ENCODE measurements at places on chromosomes 2 and 18.
A peak's percentile ranks its signal among the peaks of the same experiment; 100 is the strongest.

GRCh38 chr2:125070726-125071505 is 1045.8 kb downstream of the CNTNAP5 start:
- no peak for DNase-seq

GRCh38 chr2:20171445-20171977 is 53.4 kb downstream of the SDC1 start:
- no peak for DNase-seq

- DNase-seq, result no peak
Observed at GRCh38 chr2:68663371-68664156, 20.2 kb downstream of the PROKR1 start.

GRCh38 chr2:38474021-38474456 is 97.0 kb upstream of the ATL2 start:
- DNase-seq, result no peak

GRCh38 chr18:4224031-4224704 is 230.9 kb downstream of the DLGAP1 start:
- no peak for DNase-seq

DNA sequence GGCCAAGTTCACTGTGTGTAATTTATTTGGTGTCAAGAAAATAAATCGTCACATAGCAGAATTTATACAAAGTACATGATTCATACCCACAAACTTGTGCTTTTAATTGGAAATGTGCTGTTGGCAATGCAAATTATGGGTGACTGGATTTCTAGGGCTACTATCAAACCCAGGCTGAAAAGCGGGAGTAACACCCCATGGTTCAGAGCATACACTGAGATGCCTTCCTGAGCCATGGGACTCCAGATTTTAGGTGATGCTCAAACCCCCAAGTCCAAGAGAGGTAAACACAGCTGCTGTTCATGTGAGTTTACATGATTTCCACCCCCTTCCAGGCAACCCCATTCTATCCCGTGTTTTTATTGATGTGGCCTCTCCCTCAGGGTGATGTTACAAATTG is 565.9 kb upstream of the ID2 start:
- no peak for DNase-seq

DNA sequence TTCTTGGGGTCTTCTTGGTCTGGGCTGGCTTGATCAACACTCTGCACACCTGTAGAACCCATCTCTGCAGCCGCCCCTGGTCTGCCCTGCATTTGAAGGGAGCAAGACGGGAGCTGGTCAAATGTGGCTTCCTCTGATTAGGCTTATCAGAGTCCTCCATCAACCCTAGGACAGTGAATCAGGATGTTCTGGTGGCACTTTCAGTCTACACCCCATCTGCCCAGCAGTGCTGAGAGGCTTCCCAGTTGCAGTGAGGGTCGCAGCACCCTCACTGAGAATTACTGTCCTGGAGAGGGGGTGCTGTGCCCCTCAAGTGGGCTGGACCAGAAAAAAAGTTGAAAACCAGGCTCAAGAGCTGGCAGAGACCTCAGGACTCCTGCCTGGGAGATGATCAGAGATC is 152.9 kb downstream of the DYSF start:
- DNase-seq, result no peak

DNA sequence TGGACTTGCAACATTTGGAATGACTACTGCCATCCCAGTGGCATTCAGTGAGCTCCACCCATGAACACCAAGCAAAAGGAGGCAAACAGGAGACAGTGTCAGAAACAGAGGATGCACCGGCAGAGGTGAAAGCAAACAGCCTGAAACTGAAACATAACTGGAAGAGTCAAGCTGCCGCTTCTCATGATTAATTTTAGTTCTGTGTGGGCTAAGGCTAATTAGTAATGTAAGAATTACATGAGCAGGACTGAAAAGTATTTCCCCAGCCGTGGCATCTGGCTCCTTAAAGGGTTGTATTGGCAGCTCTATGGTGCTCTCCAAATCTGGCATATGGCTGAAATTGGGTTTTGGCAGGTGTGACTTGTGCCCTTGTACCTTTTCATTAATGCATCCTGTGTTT is 1108.1 kb downstream of the TSN start:
- no peak for DNase-seq

DNA sequence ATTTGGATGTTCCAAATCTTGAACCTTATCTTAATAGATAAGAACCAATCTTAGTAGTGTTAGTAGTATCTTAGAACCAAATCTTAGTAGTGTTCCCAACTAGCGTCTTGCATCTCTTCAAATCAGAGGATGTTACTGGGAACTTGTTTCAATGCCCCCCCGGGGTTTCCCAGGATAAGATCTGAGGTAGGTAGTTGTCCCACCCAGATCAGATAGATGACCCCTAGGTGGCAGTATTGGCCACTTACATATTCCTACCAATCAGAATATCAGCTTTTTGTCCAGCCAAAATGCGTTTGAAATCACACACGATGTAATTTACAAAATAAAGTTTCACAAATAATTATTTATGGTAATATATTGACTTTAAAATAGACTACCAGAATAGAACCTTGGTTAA is 314.8 kb downstream of the MBD2 start:
- peak; percentile 4 for DNase-seq

GRCh38 chr2:67717692-67718091 is 320.6 kb downstream of the ETAA1 start:
- DNase-seq, result no peak

DNA sequence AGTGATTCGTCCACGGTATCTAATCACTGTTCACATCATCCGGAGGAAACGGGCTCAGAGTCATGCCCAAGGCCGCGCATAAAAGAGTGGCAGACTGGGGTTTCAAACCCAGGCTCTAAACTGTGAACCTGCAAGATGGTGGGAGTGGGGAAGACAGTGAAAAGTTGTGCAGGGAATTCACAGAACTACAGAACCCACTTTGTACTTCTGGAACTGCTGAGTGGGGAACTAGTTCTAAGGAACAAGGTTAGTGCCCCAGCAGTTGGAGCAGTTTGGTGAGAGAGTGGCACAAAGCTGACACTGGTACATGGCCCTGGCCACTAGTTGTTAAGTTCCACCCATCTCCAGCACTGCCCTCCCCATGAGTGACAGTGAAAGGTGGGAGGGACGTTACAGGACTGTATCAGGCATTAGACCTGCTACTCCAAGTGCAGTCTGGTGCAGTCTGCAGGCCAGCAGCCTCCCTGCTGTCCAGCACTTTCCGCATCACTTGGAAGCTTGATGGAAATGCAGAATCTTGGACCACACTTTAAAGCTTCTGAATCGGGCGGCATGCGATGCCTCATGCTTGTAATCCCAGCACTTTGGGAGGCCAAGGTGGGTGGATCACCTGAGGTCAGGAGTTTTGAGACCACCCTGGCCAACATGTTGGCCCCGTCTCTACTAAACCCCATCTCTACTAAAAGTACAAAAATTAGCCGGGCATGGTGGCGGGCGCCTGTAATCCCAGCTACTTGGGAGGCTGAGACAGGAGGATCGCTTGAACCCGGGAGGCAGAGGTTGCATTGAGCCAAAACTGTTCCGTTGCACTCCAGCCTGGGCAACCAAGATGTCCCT is 47.3 kb downstream of the C2orf42 start:
- peak; percentile 49 for DNase-seq

DNA sequence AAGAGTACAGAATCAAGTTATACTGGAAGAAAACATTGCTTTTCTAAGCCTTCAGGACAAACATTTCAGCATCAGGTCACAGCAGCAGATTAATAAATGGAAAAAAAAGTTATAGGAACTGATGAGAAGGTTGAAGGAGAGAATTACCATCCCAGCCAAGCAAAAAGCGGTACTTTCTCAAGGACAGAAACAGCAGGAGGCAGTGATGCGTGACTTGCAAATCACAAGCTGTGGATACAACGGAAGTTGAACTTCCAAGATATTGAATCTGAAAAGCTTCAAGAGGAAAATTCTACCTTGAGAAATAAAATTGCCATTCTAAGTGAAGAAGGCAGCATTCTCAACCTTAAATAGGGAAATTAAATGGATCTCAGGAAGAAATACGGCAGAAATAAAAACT is 18.5 kb upstream of the SERPINB12 start:
- no peak for DNase-seq

- DNase-seq, result no peak
Observed at GRCh38 chr2:236570081-236570868, 650 bp downstream of the ACKR3 start.

GRCh38 chr2:177573120-177573519 is 180.5 kb downstream of the AGPS start:
- DNase-seq, result no peak

- no peak for DNase-seq
Observed at GRCh38 chr18:28831908-28832307, 655.0 kb upstream of the CDH2 start.

DNA sequence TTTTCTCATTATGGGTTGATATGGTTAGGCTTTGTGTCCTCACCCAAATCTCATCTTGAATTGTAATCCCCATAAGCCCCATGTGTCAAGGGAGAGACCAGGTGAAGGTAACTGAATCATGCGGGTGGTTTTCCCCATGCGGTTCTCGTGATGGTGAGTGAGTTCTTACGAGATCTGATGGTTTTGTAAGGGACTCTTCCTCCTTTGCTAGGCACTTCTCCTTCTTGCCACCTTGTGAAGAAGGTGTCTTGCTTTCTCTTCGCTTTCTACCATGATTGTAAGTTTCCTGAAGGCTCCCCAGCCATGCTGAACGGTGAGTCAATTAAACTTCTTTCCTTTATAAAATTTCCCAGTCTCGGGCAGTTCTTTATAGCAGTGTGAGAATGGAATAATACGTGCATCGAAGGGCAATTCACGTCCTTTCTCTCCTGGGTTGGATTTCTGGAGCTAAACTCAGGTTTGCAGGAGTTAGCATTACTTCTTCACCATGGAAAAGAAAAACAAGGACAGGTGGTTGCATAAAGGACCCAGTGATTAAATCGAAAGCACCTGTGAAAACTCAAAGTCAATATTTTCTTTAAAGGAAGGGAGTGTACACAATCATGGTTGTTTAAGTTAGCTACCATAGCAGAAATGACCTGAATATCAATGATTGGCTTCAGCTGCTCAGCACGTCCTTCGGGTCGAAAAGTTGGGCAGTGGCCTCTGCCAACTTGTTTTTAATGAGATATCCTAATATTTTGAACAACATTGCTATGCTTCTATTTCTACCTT is 54.1 kb downstream of the CDC42EP3 start:
- DNase-seq, result no peak

DNA sequence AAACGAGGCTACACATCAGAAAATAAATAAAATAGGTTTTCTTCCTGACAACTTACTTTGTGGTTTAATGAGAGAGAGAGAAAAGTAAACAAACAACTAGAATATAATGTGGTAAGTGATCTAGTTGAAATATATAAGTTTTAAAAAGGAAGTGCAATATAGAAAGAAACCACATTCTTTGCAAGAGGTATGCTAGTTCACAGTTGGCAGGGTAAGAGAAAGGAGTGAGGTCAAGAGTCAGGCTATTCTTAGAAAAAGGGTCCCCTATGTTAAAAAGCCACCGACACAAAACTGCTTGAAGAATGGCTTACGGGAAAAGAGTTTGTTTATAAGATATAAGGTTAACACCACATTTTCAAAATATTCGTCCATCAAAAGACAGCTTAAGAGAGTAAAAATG is 462.1 kb downstream of the ERBB4 start:
- no peak for DNase-seq

DNA sequence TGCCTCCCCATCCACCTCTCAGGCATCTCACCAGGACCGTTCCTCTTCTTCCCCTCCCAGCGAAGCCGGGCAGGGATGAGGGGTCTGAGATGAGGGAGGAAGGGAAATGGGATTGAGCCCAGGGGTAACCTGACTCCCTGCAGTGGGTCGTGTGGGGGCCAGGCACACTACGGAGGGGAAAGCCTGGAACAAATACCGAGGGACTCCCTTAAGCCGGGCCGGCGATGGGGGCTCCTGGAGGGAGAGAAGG is 250 bp upstream of the SPEG start:
- no peak for DNase-seq

DNA sequence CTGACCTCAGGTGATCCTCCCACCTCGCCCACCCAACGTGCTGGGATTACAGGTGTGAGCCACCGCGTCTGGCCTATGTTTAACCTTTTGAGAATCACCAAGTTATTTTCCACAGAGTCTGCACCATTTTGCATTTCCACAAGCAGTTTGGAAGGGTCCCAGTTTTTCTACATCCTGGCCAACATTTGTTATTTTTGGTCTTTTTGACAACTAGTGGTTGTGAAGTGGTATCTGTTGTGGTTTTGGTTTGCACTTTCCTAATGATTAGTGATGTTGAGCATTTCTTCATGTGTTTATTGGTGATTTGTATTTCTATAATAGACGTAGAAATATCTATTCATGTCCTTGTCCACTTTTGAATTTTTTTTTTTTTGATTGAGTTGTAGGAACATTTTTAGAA is 67.9 kb downstream of the BIRC6 start:
- no peak for DNase-seq
